ENCODE measurements at places on chromosomes 6 and 20. TPM values are rescaled to one million over a fixed set of nuclear protein-coding genes. Genes with fewer than 3 reads are reported as not detected.
A peak's percentile ranks its signal among the peaks of the same experiment; 100 is the strongest.

DNA sequence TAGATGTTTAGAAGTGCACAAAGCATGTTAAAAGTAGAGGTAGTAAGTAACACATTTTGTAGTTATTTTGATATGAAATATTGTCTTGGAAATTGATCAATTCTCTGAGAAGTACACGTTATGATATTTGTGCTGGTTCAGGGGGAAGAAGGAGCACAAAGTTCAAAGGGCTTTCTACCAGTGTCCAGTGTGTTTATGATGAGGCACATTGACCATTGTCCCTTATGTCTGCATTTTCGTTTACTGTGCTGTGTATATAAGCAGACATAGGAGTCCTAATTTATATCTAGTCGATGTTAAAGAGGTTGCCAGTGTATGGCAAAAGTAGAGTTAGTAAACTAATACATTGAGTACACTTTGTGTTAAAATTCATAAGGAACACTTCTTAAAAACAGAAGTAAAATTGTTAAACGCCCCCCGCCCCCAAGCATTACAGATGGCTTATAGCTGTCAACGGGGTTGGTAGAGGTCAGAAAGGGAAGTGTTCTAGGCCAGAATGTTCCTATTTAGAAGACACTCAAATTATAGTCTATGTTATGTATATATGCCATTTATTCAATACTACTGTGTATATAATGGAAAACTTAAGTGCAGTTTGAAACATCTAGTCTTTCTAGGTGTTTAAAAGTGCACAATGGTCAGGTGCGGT lies 13.3 kb upstream of the HMGN4 start:
- no peak for DNase-seq

- no peak for DNase-seq
These were observed 12.2 kb upstream of the PTGIS start for GRCh38 chr20:49579874-49580812.

GRCh38 chr6:154960299-154960843 lies 34.7 kb upstream of the TIAM2 start:
- no peak for DNase-seq

DNA sequence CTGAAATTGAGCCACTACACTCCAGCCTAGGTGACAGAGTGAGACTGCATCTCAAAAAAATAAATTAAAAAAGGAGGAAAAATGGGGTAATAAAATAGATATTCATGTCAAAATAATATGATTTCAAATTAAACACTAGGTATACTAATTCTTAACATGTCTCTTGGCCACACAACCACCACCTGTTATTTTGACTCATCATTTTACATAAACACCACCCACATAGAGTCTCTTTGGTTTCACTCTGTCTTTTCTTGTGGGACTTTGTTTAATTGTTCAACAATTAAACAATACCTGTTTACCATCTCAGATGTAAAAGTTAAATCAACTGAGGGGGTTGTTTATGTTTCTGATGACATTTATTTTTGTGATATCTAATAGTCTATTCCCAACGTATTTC lies 476.8 kb upstream of the ADGRB3 start:
- no peak for DNase-seq

- DNase-seq = no peak
These were observed 31.2 kb downstream of the GPLD1 start for GRCh38 chr6:24458134-24458533.

DNA sequence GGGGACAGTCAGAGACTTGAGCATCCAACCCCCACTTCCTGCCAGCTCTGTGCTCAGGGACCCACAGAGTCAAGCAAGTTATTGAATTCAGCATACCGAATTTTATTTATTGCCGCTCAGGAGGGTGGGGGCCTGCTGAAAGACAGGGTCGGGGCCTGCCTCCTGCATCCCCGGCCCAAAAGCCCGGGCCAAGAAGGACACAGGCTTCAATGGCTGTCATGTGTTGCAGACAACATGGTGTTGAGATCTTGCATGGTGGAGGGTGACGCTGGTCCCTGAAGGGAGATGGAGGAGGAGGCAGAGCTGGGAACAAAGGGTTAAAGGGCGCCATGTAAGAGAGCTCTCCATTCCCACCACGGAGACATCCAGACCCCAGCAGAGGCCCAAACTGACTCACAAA lies 698 bp downstream of the SFTA2 start:
- no peak for DNase-seq

The ZKSCAN4 gene
- 4.8 TPM for total RNA-seq

DNA sequence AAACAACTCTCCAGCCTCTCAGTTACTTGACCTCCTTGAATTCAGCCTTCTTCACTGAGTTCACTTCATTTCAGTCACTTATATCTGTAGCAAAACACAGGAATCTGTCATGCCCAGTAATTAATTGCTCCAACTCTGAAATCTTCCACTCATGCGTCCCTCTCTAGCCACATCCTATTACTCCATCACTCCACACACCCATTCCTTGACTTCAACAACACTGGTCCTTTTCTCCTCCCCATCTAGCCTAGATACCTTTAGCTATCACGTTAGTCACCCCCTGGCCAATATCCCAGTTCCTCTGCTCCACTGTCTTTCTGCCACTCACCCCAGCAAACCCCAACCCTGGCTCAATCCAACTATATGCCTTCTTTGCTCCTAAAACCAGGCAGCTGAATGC lies 7.7 kb downstream of the ZHX3 start:
- no peak for DNase-seq

GRCh38 chr6:106256201-106256968 lies 69.2 kb downstream of the ATG5 start:
- DNase-seq = no peak

GRCh38 chr20:43994486-43995100 lies 79.9 kb downstream of the TOX2 start:
- DNase-seq = no peak

DNA sequence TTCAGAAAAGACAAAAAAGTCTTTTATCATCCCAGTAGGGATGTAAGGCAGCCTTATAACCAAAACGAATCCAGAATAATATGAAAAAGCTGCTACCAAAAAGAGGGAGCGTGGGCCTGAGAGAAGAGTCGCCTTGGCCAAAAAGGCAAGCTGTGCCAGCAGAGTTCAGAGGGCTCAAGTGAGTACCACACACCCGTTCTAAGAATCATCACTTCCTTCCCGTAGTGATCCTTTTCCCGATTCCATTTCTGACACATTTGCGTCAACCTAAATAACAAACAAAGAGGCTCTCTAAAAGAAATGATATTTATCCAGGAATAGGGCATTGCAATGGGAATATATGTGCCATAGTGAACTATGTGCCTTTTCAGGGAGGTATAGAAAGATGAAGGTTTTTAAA lies 3.8 kb upstream of the TMEM181 start:
- no peak for DNase-seq

DNA sequence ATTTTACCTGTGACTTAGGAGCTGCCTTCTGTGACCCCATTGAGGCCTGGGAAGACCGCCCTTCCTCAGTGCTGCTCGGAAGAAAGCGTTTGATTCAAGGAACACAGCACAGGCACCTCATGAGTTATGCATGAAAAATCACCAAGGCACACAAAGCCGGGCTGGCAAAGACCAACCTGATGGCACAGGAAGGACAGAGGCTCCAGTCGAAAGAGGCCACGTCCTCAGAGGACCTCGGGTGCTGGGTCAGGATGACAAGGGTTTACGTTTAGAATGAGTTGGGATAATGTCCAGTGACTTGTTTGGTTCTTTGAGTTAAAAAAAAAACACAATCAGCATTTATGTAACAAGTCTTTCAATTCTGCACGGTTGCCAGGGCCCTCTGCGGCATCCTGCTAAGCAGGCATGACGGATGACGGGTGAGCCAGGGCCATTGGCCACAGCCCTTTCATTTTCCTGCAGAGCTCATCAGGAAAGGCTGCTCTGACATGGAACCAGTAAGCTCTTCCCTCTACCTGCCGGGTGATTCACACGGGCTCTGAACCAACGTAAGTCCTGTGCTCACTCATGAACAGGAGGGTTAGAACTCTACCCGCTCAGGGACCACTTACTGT lies 112.8 kb downstream of the DACT2 start:
- DNase-seq = no peak

The AIF1 gene
- total RNA-seq = not detected

DNA sequence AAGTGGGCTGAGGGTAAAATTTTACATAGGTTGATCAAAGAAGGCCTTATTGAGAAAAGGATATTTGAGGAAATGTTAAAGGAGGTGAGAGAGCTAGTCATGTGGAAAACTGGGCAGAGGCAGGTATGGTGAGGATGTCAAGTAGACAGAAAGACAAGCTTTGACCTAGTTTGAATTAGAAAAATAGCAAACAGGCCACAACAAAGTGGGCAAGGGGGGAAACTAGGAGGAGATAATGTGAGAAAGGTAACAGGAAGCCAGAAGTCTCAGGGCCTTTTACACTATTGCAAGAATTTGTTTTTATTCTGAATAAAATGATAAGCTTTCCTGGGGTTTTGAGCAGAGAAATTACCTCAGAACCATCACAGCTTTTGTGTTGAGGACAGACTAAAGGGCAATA lies 115.7 kb downstream of the RWDD2A start:
- DNase-seq = no peak

The MUCL3 gene
- 0.15 TPM for total RNA-seq

DNA sequence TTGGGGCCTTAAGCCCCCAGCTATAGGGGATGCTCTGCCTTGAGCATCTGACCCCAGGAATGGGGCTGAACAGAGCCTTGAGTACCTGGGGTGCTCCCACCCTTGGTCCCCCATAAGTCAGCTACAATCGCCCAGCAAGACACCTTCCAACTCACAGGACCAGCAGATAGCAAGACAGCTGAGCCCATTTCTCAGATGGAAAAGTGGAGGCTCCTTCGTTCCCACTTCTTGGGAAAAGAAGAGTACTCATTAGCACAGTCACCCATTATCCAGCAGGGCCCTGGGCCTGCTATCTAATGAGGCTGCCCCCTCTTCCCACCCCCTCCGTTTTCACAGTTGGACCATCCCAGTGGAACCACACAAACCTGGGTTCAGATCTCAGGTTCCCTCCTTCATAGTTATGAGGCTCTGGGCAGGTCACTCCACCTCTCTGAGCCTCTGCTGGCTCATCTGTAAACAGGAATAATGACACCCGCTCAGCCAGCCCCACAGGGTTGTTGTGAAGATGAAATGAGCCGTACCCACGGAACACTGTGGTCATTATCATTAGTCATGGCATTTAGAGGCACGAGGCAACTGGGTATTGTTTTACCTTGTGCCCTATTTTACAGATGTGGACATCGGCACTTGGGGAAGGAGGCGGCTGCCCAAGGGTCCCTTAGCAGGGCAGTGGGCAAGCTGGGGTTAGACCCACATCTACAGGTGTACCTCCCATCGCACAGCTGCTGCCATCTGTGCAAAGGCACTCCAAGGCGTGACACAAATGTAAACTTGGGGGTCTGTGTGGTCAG lies 4.5 kb downstream of the LPIN3 start:
- DNase-seq = no peak

The ZNF334 gene
- not detected for total RNA-seq

The NNAT gene
- not detected for total RNA-seq

The TRIM10 gene
- total RNA-seq = 0.98 TPM

The LZTS3 gene
- total RNA-seq = 5.2 TPM

- DNase-seq = no peak
These were observed 142.7 kb upstream of the EXOC2 start for GRCh38 chr6:835476-836160.

DNA sequence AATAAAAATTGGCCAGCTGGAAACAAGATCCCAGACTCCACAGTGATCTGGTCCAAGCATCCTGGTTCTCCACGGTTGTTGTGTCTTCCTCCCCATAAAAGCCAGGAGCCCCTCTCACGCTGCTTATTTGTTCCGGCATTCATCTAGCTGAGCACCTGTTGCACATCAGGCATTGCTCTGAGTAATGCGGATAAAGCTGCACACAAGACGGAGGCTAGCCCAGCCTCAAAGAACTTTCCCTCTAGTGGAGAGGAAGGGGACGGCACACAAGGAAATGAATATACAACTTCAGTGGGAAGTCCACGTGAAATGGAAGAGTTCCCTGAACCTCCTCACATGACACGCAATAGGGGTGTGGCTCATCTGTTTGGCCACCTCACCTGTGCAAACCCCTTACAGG lies 30.3 kb upstream of the NXT1 start:
- DNase-seq = peak; percentile 26

The HECA gene
- 10.7 TPM for total RNA-seq

The CST2 gene
- total RNA-seq = not detected

GRCh38 chr6:118134736-118135135 lies 227.7 kb downstream of the SLC35F1 start:
- DNase-seq = no peak

- DNase-seq = no peak
These were observed 14.6 kb upstream of the PHF20 start for GRCh38 chr20:35757098-35757705.

The ABHD16B gene
- not detected for total RNA-seq
